Islet precursor cell (in vitro differentiated cells): ENCODE measurements at places on chromosomes 7 and 10.

DNA sequence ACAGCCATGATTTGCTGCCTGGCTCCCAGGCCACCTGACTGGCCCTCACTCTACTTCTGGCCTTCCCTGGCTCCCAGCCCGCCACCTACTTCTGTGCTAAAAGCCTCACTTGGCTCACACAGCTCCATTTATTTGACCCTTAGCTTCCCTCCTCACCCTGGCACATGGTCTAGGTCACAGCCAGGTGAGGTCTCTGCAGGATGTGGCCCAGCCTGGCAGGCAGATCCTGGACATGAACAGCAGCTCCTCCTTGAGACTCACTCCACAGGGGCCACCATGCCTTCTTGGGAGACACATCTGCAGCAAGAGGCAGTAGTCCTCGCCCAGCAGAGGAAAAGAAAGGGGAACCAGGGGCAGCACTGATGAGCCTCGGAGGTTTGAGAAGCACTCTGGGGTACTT is 64.6 kb downstream of the GRID1 start:
- DNase-seq = peak; percentile 38

DNA sequence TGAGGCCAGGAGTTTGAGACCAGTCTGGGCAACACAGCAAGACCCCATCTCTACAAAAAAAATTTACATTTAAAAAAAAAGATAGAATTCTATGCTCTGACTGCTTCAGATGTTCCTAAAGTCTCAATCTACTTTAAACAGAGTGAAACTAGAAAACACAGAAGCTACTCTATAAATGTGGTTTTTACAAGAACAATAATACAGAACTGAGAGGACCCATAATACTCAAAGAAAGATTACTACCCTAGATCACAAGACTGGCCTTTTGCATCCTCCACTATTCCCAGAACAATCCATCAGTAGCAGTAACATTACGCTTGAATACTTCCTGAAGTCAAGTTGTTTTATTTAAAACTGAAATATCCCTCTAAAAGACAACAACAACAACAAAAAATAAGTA is 119.4 kb downstream of the ZFAND4 start:
- DNase-seq = no peak

- DNase-seq = no peak
Observed at GRCh38 chr7:68422281-68422680, 1176.0 kb upstream of the AUTS2 start.

DNA sequence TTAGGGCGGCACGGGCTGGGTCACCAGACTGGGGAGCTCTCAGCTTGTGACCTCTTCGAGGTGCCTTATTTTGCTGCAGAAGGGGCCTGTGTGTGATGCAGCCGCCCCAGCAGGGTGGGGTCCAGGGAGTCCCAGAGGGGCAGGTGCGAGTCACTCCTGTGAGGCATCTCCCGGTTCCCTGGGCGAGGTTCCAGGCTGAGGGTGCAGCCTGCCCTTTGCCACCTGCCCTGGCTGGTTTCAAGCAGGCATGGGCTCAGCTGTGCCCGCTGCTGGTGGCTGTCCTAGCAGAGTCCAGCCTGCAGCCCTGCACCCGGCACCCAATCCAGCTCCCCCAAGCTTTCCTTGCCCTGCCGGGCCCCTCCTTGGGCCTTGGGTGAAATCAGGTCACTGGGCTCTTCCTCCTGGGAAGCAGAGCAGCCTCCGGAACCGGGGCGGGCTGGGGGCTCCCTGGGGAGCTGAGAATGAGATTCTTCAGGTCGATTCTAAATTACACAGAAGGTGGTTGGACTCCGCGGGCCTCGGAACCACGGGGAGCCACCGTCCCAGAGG is 64.8 kb downstream of the PWWP2B start:
- DNase-seq = no peak

GRCh38 chr7:98357751-98358161 is 43.1 kb downstream of the BAIAP2L1 start:
- DNase-seq = no peak

GRCh38 chr10:74048433-74048832 is 50.5 kb downstream of the VCL start:
- DNase-seq = no peak

DNA sequence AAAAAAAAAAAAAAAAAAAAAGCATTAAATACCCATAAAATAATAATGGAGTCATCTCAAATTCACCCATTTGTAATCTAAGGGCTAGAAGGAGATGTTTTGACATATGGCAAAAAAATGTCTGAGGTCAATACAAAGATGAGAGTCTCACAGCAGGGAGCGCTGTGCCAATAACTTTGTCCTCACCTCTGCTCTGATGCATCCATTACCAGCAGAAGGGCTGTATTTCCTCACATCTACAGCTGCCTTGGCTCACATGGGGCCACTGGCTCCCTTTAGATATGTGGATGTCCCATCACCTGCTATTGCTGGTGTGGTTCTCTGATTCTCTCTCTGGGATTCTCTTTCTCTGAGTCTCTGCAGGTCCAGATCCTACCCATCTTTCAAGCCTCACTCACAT is 90.3 kb upstream of the FAM133B start:
- DNase-seq = no peak

DNA sequence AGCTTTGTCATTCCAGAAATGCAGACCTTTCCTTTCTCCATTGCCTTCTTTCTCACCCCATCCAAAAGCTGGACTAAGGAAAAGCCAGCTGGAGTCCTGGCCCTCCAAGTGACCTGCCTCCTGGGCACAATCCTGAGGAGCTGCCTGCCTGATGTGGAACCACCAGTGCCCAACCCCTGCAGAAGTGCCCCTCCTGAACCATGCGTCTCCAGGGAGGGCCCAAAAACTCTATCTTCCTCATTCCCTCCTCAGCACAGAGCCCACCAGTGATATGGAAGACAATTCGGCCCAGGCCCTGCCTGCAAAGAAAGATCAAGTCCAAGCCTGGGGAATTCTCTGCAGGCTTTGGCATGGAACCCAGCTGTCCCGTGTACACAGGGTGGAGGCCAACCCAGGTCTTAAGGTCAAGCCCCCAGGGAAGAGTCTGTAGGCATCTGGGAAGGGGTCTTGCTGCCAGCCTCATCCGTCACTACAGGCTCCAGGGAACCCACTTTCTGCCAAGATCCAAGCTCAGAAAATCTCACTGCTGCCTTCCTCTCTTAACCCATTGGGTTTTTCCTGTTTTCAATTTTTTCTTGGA is 3.5 kb upstream of the GRID1 start:
- peak; percentile 37 for DNase-seq

- peak; percentile 52 for DNase-seq
Observed at GRCh38 chr10:5545778-5546710, 21.3 kb downstream of the CALML3 start.

DNA sequence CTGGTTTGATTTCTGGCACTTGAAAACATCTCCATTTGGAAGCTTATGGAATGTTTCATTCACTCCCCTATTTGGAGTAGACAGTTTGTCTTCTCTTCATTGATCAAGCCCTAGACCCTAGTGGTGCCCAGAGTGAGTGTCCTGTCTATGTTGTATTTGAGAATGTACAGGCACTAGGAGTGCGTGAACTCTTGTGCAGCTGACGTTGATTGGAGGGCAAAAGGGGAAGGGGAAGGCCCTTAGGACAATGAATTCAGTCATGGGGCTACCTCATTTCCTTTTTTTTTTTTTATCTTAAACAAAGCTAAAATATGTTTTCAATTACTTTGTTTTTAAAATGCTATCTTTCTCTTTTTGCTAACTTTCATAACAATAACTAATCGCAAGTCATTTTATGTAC is 66.5 kb downstream of the ADD3 start:
- no peak for DNase-seq

DNA sequence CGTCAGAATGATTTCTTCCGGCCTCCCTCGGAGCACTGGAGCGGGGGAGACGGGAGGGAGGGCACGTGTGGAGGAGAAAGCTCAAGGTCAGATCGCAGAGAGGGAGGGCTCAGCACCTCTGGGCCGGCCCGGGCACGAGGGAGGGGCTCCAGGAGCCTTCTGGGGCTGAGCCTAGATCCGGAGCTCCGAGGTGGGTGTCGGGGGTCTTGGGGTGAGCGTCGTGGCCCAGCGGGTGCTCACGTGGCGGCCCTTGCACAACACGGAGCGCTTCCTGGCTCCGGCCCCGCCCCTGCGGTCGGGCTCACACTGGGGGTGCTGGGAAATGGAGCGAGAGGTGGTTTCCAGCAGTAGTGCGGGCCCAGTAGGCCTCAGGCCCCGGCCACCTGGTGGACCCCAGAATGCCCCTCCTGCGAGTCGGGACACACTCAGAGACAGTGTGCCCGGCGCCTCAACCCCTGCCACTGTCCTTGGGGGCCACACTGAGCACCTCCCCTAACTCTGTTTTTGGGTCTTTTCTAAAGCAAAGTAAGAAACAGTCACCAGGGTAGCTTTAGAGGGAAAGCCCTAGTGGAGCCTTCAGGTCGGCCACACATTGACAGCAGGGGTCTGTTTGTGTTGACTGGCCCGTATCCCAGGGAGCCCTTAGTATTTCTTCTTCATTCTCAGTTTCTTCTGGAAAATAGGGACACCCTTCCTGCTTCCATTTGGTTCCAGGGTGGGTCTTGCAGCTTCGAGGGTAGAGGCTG is 798 bp downstream of the PPIF start:
- peak; percentile 52 for DNase-seq

DNA sequence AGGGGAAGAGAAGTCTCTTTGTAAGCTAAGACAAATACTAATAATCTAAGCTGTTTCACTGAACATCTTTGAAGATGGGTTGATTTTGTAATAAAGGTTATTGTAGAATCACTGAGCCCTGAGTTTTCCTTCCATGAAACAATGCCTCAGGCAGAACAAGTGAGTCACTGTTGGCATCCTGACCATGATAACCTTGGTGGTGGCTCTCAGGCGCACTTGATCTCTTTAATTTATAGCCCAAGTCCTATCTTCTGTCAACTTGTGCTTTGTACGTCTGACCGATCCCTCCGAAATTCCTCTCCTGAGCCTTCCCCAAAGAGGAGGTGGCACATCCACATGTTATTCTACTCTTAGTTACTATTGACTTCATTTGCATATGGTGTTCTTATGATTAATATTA is 812.9 kb downstream of the REEP3 start:
- DNase-seq = no peak

- peak; percentile 92 for DNase-seq
Observed at GRCh38 chr7:32616625-32617024, 121.3 kb downstream of the AVL9 start.

- no peak for DNase-seq
Observed at GRCh38 chr10:33716501-33717267, 382.2 kb upstream of the NRP1 start.

DNA sequence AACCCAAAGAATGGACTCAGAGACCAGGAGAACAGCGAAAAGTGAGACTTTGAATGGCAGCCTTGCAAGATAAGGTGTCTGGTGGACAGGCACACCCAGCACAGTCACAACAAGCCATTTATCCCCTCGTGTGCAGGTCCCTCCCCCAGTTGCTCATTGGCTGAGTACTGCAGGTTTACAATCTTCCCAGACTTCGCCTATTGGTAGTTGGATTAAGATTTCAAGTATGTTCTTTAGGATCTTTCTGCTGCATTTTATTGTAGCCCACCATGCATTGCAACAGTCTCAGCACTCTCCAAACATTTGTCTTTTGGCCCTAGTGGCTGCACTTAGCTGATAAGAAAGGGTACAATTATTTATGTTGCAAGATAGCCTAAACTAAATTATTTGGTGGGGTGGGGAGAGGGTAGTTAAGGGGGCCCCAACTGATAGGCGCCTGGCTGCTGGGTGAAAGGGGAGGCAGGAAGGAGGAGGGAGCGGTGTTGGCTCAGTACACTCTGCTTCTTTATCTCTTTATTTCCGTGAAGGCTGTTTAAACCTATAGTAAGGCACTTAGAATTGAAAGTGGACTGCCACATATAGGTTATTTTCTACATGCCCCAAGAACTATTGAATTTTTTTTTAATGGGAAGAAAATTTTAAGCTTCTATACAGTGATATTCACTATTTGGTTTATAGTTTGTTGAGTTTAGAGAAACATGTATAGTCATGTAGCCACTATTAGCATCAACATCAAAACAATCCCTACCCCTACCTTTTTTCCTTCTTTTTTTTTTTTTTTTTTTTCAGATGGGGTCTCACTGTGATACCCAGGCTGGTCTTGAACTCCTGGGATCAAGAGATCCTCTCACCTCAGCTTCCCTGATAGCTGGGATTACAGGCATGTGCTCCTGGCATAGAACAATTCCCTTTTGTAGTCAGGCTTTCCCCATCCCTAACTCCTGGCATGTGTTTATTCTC is 54.2 kb downstream of the GUSB start:
- no peak for DNase-seq

GRCh38 chr7:68760556-68760955 is 837.7 kb upstream of the AUTS2 start:
- no peak for DNase-seq

DNA sequence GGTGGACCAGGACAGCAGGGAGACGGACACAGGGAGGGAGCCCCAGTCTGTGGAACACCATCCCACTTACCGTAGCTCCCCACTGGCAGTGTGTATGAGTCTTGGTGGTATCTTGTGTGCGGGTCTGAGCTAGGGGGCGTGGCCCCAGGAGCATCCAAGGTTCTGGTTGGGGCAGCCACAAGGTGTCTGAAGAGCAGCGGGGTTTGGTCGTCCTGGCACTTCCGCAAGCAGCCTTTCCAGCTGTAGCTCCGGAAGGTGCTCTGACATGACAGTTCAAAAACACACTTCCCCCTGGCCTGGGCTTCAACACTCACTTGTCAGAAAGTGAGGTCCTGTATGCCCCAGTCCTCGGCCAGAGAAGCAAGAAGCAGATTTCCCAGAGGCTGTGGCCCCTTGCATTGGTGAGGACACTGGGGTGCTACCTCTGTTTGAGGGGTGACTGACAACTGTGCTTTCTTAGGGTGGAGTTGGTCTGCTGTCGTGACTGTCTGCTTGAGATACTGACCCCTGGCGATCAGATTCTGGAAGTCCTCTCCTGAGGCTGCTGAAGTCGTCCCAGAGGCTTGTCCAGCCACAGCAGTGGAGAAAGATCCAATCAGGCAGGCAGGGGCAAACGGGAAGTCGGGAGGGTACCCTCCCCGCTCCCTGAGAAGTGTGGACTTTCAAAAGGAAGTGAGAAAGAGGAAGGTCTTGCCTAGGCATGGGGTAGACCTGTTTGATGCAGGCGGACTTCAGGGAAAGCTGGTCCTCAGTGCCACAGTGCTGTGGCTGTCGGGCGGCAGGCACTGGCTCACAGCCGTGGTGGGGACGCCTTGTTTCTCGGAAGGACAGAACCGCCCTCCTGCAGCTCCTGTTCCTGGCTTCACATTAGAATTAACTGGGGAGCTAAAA is 51.4 kb upstream of the PFKFB3 start:
- DNase-seq = peak; percentile 89

DNA sequence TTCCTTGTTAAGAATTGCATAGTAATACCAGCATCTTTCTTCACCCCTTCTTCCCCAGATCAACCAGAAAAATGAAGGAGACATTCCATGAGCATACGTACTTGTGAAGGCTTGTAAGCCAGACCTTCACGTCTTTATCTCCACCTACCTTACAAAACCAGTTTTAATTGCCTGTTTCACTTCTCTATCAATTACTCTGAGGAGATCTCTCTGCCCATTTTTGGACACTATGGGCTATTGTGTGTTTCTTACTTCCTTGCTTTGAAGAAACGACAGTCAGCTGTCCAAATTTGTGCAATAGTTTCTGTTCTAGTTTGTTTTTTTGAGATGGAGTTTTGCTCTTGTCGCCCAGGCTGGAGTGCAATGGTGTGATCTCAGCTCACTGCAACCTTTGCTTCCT is 349.7 kb upstream of the MBL2 start:
- no peak for DNase-seq
